NCI-H1694 treated with DMSO at 0.1 percent for 48 hours (cell line): ENCODE measurements at places on chromosomes 7 and 10.

GRCh38 chr7:94779861-94780260 lies 123.9 kb upstream of the SGCE start:
- no peak for DNase-seq

- no peak for DNase-seq
These were observed 108.9 kb downstream of the BICC1 start for GRCh38 chr10:58621379-58622077.

DNA sequence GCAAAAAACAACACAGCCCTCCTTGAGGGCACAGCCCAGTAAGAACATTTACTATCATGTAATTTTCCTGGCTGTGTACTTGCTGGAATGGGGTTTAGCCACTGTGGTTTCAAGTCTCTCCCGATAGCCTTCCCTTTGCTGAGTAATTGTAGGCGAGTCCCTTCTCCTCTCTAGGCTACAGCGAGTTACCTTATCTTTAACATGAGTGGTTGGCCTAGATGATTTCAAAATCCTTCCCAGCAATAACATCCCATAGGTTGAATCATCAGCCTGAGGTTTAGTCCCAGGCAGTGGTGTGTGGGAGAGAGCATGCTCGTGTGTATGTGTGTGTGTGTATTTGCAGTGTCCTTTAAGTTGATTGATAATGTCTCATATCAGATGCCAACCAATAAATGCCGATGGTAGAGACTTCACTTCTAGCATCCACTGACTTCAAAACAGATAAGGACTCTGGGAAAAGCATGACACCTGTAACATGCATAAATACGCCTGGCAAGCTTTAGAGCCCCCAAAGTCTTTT lies 142.9 kb upstream of the ZMIZ1 start:
- no peak for DNase-seq

GRCh38 chr7:104931181-104931781 lies 82.7 kb upstream of the KMT2E start:
- no peak for DNase-seq

GRCh38 chr10:12484002-12484918 lies 134.9 kb downstream of the CAMK1D start:
- DNase-seq = no peak
